ENCODE measurements at places on chromosomes 3 and 15. TPM values are rescaled to one million over a fixed set of nuclear protein-coding genes. Genes with fewer than 3 reads are reported as not detected.

The LSAMP gene
- 5.7 TPM for total RNA-seq

The SCAANT1 gene
- not detected for total RNA-seq

The AP4E1 gene
- total RNA-seq, result 15.4 TPM

The ALDH1L1 gene
- not detected for total RNA-seq

The EPB42 gene
- total RNA-seq, result not detected

The ARHGAP31 gene
- 16.0 TPM for total RNA-seq

Measured in smooth muscle cell of the umbilical artery (primary cell).